ENCODE measurements at places on chromosomes 5 and 9. TPM values are rescaled to one million over a fixed set of nuclear protein-coding genes. Genes with fewer than 3 reads are reported as not detected.

Gene KCNIP1
- polyA plus RNA-seq, result not detected

Gene SLC6A18
- not detected for polyA plus RNA-seq

Gene NOXA1
- polyA plus RNA-seq, result 0.15 TPM

Gene CDKN2B-AS1
- polyA plus RNA-seq, result 0.61 TPM

Gene FGF1
- 29.6 TPM for polyA plus RNA-seq

Gene PNPLA7
- polyA plus RNA-seq, result 0.59 TPM

Gene IFNE
- 1.3 TPM for polyA plus RNA-seq

Gene WDR38
- not detected for polyA plus RNA-seq

Gene SH2D3C
- not detected for polyA plus RNA-seq

Gene SNX18
- polyA plus RNA-seq, result 14.2 TPM

Gene TCOF1
- polyA plus RNA-seq, result 16.3 TPM

Gene ABCA1
- 6.8 TPM for polyA plus RNA-seq

Gene NMUR2
- polyA plus RNA-seq, result not detected

Gene TMEM174
- polyA plus RNA-seq, result not detected
